ENCODE measurements at places on chromosomes 7 and 10.
A peak's percentile ranks its signal among the peaks of the same experiment; 100 is the strongest.

GRCh38 chr7:72219500-72219899 lies 192.6 kb downstream of the CALN1 start:
- DNase-seq, result no peak

- no peak for DNase-seq
Observed at GRCh38 chr10:99470327-99470726, 39.9 kb upstream of the GOT1 start.

GRCh38 chr10:84522612-84523462 lies 194.4 kb downstream of the CCSER2 start:
- no peak for DNase-seq

- no peak for DNase-seq
Observed at GRCh38 chr10:71621231-71622153, 98.1 kb downstream of the C10orf105 start.

- no peak for DNase-seq
Observed at GRCh38 chr10:75288140-75288711, 52.5 kb upstream of the COMTD1 start.

DNA sequence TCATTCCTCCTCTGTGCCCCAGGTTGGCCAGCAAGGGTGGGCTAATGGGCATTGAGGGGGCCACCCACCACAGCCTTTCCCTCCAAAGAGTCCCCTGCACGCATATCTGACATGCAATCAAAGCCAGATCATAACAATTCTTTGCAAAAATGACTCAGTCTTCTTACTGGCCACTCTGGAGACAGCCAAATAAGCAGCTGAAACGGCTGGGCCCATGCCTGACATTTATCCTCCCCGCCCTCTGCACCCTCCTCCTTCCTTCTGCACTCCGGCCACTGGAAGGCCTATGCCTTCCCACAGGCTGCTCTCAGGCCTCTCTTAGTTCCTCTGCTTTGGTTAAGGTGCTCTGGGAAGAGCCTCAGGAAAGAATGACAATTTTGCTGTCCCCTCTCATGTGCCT lies 29.2 kb upstream of the NPFFR1 start:
- no peak for DNase-seq

DNA sequence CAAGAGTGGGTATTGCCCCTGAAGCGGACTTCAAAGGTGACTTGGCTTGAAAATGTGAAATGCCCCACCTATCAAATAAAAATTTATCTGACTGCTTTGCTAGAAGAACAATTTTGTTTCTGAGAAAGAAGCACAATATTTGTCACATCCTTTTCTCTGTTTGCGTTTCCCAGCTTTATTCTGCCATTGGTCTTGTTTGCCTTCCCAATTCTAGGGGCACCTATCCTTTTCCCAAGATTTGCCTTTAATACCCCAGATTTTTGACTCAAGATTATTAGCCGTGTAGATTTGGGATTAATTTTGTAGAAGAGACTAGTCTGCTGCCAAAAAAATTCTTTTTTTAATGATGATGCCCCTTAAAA lies 110.2 kb upstream of the LRGUK start:
- no peak for DNase-seq

DNA sequence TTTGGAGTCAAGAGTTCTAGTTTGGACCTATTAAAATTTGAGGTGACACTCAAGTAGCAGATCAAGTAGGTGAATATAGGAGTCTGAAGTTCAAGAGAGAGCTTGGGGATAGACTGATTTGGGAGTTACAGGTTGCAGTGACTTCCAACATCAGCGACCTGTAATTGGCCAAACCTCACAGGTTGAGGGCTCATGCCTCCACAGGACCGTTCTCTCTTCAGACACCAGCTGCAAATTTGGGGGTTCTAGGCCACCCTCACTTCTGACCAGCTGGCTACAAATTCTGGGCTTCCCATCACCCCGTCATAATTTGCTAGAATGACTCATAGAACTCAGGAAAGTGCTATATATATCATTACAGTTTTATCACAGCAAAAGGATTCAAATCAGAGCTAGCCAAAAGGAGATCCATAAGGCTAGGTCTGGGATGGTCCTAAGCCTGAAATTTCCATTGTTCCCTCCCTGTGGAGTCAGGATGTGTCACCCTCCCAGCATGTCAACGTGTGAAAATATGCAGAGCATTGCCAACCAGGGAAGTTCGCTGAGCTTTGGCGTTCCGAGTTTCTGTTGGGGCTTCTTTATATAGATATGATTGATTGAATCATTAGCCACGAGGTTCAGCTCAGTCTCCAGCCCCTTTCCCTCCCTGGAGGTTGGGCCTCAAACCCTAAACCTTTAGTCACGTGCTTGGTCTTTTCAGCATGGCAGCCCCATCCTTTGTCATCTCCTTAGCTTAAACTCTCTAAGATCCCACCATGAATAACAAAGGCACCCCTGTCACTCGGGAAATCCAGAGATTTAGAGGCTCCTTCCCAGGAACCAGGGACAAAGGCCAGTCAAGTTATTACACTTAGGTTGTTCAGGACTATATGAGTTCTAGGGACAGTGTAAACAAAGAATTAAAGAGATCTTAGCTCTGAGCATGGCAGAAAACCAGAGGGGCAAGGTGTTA lies 20.7 kb upstream of the ZNF212 start:
- no peak for DNase-seq

DNA sequence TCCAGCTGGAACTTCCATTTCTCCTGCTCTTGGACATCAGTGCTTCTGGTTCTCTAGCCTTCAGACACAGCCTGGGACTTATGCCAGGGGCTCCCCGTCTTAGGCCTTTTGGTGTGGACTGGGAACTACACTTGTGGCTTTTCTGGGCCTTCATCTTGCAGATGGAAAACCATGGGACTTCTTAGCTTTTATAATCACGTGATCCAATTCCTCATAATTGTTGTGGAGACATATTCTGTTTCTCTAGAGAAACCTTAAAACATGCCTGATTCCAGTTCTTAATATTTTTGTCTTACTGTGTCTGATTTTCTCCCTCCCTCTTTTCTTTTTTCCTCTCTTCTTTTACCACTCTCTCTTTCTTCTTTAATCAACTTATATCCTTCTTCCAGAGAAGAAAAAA lies 224.2 kb upstream of the FOXP2 start:
- no peak for DNase-seq

DNA sequence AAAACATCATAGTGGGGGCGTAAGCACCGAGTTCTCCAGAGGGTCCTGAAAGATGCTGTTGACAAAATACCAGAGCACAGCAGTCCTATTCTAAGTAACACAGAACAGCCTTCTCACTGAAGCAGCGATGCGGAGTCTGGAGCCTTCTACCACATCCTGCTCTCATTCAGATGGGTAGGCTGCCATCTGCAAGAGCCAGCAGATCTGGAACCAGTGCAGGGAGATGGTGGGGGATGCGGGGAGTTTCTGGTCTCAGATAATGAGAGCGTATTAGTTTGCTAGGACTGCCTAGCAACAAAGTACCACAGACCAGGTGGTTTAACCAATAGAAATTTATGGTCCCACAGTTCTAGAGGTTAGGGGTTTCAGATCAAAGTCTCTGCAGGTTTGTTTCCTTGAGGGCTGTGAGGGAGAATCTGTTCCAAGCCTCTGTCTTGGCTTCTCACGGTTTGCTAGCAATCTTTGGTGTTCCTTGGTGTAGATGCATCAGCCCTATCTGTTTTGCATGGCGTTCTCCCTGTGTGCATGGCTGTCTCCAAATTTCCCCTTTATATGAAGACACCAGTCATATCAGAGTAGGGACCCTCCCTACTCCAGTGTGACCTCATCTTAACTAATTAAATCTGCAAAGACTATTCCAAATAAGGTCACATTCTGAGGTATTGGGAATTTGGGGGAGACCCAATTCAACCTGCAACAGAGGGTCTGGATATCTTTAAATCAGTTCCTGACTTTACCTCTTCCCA lies 52.0 kb upstream of the STEAP1B start:
- DNase-seq, result no peak

DNA sequence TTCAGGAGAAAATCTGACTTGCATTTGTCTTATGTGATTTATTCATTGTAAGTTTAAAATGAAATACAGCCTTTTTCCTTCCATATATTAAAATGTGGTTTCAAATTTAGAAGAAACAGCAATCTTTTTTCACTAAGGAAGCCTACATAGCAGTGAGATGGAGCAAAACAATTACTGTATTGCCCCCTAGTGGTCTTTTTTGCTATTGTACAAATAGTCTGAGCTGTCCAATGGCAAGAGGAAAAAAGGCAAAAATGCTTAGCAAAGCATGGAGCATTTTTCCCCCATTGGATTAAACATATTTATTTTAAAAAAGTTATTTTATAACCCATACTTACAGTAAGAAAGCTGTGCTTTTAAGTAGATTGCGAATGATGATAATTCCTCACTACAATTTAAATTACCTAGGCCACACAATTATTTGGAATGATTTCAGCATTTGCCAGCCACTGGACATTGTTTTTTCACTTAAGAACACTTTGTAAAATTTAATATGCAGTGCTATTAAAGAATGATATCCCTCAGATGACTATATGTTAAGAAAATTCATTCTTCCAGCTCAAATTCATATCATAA lies 119.5 kb downstream of the CPED1 start:
- DNase-seq, result peak; percentile 68

DNA sequence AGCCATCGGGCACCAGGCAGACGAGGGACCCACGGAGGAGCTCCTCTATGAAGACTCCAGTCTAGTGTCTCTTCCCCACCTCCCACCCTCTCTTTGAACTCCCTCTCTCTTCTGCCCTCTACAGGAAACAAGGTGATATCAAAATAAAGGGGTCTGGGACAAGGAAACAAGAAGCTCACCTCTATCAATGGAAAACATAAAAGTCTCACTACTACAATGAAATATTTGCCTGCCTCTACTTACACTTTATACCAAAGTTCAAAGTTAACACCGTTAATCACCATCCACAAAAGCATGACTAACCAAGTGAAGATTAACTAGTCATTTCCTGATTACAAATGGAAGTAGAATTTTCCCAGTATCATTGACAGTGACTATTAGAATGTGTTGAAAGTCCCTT lies 82.2 kb downstream of the PARD3 start:
- DNase-seq, result no peak

- DNase-seq, result no peak
Observed at GRCh38 chr7:155549226-155549625, 2.9 kb upstream of the CNPY1 start.

DNA sequence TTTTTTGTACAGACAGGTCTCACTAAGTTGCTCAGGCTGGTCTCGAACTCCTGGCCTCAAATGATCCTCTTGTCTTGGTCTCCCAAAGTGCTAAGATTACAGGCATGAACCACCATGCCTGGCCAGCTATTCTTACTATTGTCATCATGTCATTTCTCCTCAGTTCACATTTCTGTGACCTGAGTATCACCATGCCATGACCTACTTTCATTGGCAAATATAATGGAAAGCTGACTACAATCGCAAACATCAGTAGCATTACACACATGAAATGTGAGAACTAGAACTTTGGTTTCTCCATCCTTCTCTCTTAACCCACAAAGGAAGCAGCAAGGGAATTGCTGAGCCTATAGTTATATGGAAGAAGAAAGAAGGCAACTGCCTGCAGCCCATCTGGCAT lies 26.0 kb upstream of the WIPF3 start:
- DNase-seq, result no peak

DNA sequence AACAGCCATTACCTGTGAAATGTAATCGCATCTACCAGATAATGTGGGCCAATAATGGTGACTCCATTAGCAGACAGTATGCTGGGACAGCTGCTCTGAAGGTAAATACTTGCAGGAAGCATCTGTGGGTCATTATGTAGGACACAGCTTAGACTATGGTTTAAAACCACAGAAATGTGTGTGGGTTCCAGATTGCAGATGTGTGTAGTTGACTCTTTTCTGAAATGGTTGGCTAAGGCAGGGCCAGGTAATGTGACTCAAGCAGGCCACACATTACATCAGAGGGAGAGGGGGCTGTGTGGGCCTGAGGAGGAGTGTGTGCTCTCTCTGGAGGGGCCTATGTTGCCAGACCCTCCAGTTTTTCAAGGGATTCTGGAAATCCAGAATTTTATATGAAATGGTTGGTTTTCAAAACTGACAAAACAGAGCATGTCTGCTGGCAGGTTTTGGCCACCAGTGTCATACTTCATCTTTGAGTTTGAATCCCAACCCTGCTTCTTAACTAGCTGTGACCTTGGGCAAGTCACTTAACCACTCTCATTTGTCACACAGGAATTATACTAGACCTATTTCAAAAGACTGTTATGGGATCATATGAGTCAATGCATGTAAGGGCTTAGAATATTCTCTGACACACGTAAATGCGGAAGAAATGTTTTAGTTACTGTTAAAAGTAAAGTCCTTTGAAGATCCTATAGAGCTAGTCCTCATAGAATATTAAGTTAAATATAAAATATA lies 64.5 kb downstream of the MCMBP start:
- peak; percentile 81 for DNase-seq

DNA sequence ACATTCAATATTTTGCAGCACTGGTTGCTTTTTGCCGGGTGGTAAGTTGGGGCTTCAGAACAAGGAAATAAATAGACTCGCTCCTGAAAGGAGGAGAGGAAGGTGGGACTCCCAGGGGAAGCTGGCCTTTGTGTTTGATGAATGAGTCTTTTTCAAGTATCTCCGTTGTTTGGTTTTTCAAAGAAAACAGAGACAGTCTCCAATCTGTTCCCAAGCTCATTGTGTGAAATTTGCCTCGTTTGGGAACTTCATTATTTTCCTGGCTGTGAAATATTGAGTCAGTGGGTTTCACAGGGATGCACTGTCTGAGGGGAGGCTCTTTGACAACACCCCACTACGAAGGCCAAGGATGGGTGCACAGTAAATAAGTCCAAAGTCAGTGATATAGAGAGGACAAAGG lies 38.7 kb upstream of the KIAA1217 start:
- DNase-seq, result no peak

- DNase-seq, result no peak
Observed at GRCh38 chr10:46292573-46293023, 5.8 kb downstream of the ANTXRL start.

DNA sequence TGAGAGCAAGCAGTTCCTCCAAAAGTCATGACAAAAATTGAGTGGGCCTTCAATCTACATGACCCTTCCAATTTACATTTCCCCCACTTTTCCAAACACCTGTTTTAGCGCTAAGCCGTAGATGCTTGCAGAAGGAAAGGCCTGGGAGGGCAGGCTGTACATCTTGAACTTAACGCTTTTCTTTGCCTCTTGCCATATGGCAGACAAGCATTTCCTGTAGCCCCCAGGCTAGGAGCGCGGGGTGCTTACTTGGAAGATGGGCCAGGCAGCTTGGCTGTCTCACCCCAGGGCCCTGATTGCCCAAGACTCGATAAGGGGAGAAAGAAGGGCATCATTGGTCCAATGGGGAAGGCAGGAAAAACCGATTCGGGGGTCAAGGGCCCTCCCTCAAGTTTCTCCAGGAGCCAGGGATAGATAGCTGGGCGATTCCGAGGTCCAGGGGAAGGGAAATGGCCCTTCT lies 1.8 kb downstream of the HOXA10 start:
- DNase-seq, result no peak

GRCh38 chr10:35752469-35753461 lies 110.7 kb upstream of the FZD8 start:
- DNase-seq, result no peak

- DNase-seq, result no peak
Observed at GRCh38 chr7:78777829-78778228, 675.6 kb downstream of the MAGI2 start.

GRCh38 chr7:2920956-2921652 lies 77.0 kb upstream of the GNA12 start:
- DNase-seq, result no peak

Measured in HFF-Myc (cell line).